Activated CD8-positive, alpha-beta memory T cell treated with anti-CD3 and anti-CD28 coated beads, Interleukin-2, amount 50 U/mL, for 4 hours (primary cell): ENCODE measurements at places on chromosomes 12 and 14.
A peak's percentile ranks its signal among the peaks of the same experiment; 100 is the strongest.

DNA sequence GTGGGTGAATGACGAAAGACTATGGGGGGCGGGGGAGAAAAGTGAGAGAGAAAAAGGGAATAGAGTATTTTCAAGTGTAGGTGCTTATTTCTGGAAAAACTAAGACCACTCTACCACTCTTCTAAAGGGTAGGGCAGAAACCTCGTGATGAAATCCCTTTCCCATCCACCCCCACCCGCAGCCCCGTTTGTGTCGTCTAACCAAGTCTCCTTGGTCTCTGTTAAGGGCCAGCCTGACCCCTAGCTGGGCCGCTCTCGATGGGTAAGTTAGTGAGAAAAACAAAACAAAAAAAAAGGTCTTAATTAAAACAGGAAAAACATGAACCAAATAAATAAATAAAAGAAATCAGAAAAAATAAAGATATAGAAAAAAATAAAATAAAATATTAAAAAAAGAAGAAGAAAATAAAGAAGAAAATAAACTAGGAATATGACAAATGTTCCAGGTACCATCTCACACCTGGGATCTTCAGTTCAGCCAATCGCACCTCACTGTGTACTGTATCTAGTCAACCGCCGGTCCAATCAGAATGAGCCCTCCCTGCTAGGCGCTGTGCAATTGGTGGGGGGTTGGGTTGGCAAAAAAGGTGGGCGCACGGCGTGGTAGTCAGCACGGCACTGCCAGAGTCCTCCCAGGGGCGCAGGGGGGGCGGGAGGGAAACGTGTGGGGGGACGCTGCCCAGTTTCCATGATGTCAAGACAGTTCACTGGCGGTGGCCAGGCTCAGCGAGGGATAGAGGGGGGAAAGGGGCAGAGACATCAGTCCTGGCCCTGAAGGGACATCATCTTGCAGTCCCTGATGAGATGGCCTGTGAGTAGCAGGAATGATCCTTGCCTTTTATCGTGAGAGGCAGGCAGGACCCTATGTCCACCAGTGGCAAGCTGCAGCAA lies 9.8 kb upstream of the CDH24 start:
- no peak for DNase-seq

GRCh38 chr12:51458635-51459034 lies 34.0 kb downstream of the SLC4A8 start:
- no peak for DNase-seq

DNA sequence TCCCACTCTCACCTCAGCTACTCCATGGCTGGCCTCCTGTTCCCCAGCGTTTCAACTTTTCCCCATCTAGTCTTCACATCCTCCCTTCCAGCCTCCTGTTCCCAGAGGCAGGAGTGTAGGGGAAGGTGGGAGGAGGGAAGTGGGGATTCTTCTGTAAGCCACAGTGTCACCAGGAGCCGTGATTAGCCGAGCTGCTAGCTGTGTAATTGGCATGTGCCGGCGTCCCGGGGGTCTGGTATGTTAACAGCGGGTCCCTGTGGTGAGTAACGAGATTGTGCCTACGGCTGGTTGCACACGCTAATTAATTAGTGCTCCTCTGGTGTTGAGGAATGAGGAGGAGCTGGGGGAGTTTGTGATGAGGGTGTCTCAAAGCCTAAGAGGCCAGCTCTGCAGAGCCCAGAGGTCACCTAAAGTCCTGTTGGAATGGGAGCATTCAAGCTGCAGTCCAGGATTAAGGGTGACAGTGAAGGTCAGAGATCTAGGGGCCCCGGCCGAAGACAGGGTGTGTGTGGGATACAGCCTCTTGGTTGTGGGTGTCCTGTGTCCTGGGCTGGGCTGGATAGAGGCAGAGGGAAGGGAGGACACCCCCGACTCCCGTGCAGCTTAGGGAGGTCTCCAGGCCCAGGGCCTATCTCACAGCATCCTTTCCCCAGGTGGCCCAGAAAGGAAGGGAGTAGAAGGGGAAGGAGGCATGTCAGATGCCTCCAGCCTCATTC lies 10.0 kb upstream of the CALCOCO1 start:
- DNase-seq, result no peak

DNA sequence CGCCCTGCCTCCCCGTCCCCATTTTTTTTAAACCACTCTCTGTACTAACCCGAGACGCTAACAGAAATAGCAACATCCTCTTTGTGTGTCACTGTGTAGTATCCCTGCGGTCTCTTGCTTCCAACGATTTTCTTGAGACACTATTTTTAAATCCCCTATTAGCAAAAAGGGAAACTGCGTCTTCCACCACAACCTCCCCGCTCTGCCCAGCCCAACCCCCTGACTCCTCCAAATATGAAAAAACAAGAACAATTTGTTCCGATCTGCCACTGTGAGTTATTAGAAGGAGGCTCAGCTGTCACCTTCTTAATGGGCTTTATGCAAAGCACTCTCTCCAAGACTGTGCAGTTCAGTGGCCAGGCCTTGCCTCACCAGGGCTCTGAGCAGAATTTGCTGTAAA lies 76.3 kb downstream of the MAP1LC3B2 start:
- DNase-seq, result no peak

GRCh38 chr12:75644472-75645072 lies 133.2 kb upstream of the KRR1 start:
- DNase-seq, result no peak

- DNase-seq, result no peak
Measured at GRCh38 chr12:28050606-28051005, 78.1 kb upstream of the PTHLH start.

DNA sequence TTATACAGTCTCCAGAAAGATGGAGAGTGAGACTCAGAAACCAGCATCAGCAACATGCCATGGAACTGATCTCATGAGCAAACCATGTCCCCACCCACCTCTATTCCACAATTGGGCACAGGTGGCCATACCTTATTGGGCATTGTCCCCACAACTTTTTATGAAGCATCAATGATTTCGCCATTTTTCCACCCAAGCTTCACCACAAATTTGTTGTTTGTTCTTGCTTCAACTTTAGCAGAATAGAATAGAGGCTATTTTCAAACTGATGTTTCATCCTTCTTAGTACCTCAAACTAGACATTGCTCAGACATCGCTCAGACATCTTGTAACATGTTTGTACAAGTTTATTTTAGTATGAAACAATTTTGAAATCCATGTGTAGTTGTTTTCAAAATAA lies 112.5 kb upstream of the TMTC2 start:
- DNase-seq, result no peak

GRCh38 chr14:59189091-59189785 lies 771 bp downstream of the DAAM1 start:
- peak; percentile 38 for DNase-seq

DNA sequence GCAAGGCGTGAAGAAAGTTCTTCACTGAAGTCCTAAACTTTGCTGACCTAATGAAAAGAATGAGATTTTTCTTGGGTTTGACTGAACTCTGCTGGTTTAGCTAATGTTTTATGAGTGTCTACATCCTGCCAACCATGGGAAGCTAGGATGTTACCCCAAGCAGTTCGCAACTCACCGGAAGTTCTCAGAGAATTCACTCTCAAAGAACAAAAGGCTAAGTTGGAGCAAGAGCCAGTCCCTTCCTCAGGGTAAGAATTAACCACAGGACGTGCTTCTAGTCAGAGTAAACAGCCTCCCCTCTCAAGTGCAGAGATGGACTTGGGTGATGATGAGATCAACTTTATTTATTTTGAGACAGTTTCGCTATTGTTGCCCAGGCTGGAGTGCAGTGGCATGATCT lies 37.3 kb downstream of the TCHP start:
- no peak for DNase-seq

- DNase-seq, result no peak
Measured at GRCh38 chr12:95629392-95629791, 78.1 kb upstream of the USP44 start.

DNA sequence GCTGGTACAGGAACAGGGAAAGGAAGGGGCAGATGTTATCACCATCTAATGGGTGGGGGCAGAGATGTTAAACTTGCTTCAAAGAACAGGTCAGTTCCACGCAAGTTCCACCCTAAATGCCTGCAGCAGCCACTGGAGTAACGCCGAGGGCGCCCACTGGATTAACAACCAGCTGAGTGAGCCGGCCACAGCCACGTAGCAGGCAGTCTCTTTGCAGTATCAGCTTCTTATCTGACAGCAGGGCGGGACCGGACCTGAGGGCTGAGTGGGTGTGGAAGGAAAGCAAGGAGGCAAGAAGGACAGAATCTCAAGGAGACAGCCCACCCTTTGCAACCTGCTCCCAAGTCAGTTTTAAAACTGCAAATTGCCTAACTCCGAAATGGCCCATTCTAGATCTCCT lies 38.4 kb upstream of the FOXN3 start:
- DNase-seq, result no peak

DNA sequence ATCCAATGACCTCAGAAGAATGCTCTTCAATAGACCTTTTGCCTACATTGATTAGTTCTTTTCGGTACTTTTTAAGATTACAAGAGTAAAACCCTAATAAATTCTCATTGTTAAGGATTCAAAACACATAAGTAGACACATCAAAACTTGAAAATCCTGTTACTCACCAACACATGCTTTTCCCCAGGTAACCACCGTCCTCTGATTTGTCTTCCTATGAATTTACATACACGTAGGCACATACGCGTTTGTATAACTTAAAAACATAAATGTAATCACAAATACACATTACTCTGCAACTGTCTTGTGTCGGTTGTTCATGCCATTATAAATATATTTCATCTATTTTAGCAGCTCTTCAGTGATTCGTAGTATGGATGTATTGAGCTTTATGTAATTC lies 910 bp upstream of the WASHC4 start:
- DNase-seq, result no peak

GRCh38 chr12:19847294-19848059 lies 408.2 kb downstream of the AEBP2 start:
- no peak for DNase-seq

DNA sequence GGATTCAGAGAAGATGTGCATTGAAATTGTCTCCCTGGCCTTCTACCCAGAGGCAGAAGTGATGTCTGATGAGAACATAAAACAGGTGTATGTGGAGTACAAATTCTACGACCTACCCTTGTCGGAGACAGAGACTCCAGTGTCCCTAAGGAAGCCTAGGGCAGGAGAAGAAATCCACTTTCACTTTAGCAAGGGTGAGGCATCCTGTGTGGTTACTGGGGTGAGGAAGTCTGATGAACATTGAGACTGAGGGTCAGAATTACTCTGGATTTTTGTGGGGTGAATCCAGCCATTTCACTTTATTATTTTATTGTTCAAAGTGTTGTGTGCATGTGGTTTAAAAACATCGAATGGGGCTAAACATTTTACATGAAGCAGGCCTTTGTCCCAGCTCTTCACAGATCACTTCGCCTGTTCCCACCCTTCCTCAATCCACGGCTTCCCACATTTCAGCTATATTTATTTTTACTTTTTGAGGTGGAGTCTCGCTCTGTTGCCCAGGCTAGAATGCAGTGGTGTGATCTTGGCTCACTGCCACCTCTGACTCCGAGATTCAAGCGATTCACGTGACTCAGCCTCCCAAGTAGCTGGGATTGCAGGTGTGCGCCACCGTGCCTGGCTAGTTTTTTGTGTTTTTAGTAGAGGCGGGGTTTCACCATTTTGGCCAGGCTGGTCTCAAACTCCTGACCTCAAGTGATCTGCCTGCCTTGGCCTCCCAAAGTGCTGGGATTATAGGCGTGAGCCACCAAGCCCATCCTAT lies 40.6 kb downstream of the SUPT16H start:
- no peak for DNase-seq

DNA sequence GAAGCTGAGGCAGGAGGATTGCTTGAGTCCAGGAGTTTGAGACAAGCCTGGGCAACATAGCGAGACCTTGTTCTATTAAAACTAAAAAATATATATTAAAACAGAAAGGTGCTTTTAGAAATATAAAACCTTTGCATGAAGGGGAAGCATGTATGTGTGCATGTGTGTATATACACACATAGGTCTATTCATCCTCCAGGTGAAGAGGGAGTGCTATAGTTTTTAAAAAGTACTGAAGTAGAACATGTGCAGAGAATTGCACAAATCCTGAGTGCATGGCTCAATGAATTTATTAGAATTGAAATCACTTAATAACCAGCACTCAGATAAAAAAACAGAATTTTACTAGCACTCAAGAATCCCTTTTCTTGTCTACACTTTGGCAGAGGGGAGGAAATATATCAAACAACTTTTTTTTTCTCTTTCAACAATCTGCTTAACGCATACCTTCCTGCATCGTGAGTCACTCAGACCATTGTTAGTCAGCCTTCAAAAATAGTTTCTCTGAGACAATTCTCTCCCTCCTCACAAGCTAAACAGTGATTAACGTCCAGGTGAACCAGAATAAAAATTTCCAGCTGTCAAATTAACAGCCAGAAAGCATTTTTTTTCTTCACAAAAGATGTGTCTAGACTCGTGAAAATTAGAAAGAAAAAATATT lies 17.7 kb upstream of the NEDD1 start:
- DNase-seq, result no peak

GRCh38 chr12:38875586-38876228 lies 29.7 kb downstream of the CPNE8 start:
- DNase-seq, result no peak

GRCh38 chr12:50665170-50665569 lies 98.7 kb upstream of the ATF1 start:
- DNase-seq, result no peak

DNA sequence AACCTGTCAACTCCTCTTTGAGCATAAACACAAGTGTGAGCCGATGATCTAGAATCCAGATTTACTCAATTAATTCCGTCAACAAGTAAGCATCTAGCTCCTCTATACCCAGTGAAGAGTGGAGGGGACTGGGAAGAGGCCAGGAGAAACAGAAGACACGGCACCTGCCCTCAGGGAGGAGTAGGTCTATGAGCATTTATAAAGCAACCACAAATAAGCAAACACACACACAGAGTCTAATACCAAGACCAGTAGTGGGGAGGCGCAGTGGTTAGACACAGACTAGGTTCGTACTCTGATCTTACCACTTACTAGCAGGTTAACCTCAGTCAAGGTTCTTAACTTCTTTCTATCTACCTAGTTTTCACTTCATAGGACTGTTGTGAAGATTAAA lies 5.9 kb upstream of the FOXN3 start:
- DNase-seq, result no peak

DNA sequence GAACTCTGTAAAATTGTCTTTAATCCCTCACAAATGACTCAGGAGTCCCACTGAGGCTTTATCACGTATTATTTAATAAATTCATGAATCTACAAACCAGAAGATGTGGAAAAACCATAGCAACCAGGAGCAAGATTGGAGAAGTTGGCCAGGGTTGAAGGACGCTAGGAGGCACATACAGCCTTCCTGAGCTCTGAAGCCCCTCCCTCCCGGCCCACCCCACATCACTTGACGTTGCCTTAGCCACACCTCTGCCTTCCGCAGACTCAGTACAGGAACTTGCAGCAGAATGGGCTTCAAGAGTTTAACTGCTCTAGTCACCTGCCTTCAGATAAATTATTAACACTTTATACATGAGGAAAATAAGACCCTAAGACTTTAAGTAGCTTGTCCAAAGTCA lies 33.9 kb downstream of the SLC35F4 start:
- DNase-seq, result no peak
